ENCODE measurements at places on chromosomes 11 and 22.

GRCh38 chr11:34238966-34239365 is 118.8 kb downstream of the ABTB2 start:
- no peak for DNase-seq

DNA sequence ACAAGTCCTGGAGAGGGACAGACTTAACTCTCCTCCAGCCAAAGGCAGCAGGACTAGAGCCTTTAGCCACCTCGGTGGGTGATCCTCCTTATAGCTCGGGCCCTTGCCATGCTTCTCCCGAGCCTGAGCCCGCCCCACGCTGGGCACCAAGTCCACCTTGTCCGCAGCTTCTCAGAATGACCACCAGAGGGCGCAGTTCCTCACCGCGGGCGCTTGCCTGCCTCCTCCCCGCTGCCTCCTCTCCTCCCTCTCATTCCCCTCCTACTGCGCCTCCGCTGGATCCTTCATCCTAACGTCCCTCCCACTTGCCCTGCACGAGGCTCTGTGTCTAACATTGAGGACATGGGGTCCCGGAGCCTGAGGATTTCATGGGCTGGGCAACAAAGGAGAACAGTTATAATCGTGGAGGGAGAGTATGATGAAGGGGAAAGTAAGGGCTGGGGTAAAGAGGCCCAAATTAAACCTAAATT is 11.3 kb upstream of the MOGAT2 start:
- peak; percentile 52 for DNase-seq

GRCh38 chr11:112103446-112103845 is 16.8 kb downstream of the SDHD start:
- DNase-seq, result no peak

- DNase-seq, result no peak
Observed at GRCh38 chr11:65505466-65506289, 6.8 kb downstream of the MALAT1 start.

DNA sequence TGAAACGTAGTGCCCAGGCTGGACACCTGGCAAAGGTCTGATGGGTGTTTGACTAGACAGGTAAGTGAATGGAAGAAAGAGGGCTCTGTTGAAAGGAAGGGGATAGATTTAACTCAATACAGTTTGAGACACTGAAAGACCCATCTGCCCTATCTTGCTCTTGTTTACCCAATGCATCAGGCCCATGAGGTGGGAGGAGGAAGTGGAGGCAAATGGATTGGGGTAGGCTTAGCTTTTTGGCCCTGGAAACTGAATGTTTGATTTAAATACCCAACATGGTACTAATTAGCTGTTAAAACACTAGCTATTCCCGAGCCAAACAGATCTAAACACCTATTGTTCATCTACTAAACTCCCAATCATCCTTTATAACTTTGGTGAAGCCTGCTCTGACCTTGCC is 3.5 kb upstream of the UVRAG start:
- no peak for DNase-seq

GRCh38 chr11:114169821-114170220 is 110.3 kb downstream of the ZBTB16 start:
- no peak for DNase-seq

All from CD4-positive, alpha-beta T cell treated with Interleukin-4 for 4 hours (primary cell).